ENCODE measurements at places on chromosomes 5 and 9.

- DNase-seq = no peak
Observed at GRCh38 chr5:143842920-143843319, 31.0 kb downstream of the HMHB1 start.

DNA sequence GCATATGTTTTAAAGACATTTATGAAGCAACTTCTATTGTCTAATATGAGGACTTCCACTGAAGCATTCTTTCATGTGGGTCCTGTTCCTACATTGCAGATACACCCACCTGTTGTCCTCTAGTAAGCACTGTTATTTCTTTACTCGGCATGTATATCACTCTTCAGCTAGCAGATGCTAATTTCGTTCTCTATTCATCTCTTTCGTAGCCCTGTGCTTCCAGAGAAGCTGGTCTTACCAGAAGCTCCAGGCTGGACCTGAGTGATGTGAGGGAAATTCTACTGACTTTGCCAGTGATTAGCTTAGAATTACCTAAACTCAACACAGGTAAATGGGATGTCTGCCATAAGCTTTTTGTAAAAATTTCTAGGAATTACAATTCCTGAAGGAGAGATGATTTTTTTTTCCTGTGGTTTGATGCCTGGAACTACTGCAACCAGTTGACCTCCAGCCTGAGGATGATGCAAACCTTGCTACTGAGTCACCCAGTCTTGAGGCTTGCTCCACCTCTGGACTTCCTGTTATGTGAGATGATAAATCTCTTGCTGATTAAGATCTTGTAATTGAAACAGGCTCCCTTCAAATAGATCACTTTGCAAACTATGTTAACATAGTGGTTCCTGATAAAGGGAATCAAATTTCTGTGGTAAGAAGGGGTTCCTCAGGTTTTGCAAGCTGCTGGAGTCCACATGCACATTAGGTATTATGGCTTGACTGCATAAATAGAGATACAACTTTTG lies 52.2 kb upstream of the SPINK5 start:
- no peak for DNase-seq

DNA sequence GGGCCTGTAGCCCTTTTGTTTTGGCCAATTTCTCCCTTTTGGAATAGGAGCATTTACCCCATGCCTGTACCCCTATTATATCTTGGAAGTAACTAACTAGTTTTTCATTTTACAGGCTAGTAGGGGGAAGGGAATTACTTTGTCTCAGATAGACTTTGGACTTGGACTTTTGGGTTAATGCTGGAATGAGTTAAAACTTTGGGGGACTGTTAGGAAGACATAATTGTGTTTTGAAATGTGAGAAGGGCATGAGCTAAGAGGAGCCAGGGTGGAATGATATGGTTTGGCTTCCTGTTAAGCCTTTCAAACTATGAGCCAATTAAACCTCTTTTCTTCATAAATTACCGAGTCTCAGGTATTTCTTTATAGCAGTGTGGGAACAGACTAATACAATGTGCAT lies 168.1 kb downstream of the FGF1 start:
- no peak for DNase-seq

DNA sequence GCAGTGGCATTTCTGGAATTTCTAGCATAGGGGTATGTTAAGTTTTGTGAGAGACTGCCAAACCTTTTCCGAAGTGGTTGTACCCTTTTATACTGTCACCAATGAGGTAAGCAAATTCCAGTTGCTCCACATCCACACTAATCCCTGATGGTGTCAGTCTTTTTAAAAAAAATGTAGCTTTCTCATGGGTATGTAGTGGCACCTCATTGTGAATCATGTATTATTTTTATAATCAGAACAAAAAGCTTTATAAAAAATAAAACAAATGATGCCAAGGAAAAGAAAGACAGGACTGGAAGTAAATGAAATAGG lies 93.4 kb upstream of the CLINT1 start:
- no peak for DNase-seq

DNA sequence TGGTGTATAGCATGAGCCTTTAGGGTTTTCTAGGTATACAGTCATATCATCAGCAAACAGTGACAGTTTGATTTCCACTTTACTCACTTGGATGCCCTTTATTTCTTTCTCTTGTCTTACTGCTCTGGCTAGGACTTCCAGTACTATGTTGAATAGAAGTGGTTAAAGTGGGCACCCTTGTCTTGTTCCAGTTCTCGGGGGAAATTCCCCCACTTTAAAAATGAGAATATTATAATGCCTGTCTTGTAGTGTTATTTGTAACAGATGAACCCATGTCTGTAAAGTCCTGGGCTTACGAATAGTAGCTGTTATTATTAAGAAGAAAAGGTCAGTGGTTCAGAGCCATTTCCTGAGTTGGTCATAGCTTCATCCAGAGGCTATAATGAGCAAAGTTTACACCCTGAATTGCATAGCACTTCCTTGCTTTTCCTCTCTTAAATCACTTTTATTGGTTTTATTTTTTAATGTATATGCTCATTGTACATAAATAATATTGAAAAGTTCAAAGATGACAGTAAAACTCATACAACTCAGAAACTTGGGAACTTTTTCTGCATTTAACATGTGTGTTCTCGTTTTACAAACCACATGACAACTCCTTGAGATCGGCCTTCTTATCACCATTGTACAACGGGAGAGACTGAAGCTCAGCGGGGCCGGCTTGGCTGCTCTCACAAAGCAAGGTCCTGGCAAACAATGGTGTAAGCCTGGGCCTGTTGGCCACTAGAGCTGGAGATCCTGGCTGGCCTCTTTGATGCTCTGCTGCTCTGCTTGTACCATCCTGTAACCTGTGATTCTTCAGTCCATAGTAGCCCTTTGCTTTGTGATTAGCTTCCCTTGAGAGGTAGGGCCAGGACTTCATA lies 85.2 kb downstream of the CYFIP2 start:
- DNase-seq = no peak

DNA sequence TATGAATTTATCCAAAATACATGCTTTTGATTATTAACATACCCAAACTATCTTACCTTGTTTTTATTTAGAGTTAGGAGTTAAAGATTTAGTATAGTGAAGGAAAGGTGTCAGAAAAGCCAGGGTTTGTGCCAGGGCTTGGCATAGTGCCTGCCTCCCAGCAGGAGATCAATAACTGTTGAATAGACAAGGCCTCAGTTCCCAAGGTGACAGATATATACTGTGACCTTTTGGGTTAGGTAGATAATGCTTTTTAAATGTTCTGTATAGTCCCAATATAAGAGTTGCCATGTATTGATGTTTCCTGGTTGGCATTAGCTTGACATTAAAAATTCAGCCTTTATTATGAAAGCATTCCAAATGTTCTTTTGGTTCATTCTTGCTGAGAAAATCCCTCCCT lies 121.8 kb downstream of the MCTP1 start:
- DNase-seq = peak; percentile 53

GRCh38 chr5:147332658-147333057 lies 97.8 kb downstream of the STK32A start:
- DNase-seq = peak; percentile 87

- DNase-seq = no peak
Observed at GRCh38 chr5:141982626-141983025, 13.7 kb downstream of the RNF14 start.

DNA sequence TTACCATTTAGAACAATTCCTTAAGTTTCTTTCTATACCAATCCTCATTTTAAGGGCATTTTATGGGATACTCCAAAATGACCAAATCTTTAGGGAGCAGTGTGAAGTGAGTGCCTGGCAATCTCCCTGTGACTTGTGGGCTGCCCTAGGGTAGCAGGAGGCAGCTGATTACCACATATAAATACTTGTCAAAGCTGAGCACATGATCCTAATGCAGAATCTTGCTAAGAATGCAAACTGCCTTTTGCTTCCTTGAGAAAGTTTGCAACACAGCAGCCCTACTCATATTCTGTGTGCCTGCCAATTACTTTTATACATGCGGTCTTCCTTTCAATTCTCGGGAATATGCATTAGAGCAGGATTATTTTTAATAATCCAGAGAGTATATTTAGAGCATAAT lies 18.2 kb upstream of the NREP start:
- no peak for DNase-seq

- DNase-seq = no peak
Observed at GRCh38 chr5:96048763-96049162, 87.1 kb upstream of the ELL2 start.

- DNase-seq = no peak
Observed at GRCh38 chr5:67042176-67043003, 154.2 kb downstream of the CD180 start.

DNA sequence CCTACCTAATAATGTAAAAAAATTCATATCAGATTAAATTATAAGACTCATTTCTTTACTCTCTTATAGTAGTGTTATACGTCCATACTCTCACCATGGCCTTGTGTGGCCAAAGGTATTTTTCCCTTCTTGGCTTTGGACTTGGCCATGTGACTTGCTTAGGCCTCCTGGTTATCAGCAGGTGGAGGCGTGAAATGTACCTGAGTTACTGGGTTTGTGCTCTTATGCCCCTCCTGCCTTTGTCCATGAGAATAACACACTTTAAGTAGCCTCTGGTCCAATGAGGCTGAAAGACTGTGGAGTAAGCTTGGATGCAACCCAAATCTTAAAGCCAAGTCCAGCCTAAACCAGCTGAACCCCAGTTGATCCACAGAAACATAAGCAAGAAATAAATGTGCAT lies 68.7 kb downstream of the RETREG1 start:
- no peak for DNase-seq

- no peak for DNase-seq
Observed at GRCh38 chr5:157362982-157363381, 97.0 kb upstream of the NIPAL4 start.

- no peak for DNase-seq
Observed at GRCh38 chr5:94499806-94500205, 118.6 kb downstream of the KIAA0825 start.

GRCh38 chr5:155019601-155020226 lies 6.2 kb downstream of the KIF4B start:
- no peak for DNase-seq

DNA sequence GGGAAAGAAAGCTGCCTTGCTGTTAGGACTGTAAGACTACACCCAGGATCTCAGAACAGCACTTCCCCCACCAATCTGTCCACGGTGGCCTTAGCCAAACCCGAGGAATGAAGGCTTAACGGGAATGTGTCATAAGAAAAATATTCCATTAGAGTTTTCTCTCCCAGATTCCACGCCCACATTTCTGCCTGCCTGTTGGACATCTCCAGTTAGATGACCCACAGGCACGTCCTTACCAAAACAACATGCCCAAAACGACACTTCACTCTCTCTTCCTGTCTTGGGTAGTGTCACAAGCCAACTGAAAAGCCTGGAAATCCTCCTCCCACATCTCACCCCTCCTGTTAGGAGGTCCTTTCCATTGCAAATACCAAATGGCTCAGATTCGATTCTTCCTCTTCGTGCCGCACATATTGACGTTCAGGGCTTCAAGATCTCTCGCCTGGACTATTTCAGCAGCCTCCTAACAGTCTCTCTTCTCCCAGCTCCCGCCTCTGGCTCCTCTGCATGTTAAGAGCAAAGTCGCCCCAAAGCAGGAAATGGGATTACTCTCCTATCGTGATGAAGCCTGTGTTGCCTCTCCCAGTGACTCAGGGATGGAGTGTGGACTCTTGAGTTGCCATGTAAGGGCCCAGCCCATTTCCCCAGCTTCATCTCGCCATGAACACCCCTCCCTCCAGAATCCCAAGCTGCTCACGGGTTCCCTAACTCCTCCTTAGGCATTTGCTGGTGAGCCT lies 159.3 kb downstream of the NR3C1 start:
- no peak for DNase-seq

DNA sequence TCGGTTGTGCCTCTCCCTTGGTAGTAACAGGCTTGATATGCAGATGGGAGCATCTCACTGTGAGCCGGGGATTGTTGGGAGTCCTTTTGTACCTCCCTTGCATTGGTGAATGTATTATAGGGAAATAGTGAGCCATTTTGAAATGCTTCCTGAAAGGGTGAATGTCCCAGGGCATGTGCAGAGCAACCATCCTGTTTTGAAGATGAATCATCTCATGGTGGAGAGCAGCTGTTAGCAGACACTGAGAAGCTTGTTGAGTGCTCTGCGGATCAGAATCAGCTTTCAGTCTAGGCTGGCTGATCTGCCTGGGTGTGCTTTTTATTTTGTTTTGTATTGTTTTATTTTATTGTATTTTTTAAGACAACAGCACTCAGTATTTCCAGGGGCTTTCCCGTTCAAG lies 29.7 kb downstream of the SLC36A1 start:
- DNase-seq = no peak

GRCh38 chr5:150816946-150817345 lies 29.4 kb upstream of the IRGM start:
- DNase-seq = no peak

GRCh38 chr5:96816991-96817390 lies 9.2 kb upstream of the ERAP1 start:
- DNase-seq = no peak

GRCh38 chr9:92738661-92739081 lies 26.0 kb downstream of the BICD2 start:
- no peak for DNase-seq

- DNase-seq = no peak
Observed at GRCh38 chr5:25863811-25864210, 1174.6 kb downstream of the CDH9 start.

DNA sequence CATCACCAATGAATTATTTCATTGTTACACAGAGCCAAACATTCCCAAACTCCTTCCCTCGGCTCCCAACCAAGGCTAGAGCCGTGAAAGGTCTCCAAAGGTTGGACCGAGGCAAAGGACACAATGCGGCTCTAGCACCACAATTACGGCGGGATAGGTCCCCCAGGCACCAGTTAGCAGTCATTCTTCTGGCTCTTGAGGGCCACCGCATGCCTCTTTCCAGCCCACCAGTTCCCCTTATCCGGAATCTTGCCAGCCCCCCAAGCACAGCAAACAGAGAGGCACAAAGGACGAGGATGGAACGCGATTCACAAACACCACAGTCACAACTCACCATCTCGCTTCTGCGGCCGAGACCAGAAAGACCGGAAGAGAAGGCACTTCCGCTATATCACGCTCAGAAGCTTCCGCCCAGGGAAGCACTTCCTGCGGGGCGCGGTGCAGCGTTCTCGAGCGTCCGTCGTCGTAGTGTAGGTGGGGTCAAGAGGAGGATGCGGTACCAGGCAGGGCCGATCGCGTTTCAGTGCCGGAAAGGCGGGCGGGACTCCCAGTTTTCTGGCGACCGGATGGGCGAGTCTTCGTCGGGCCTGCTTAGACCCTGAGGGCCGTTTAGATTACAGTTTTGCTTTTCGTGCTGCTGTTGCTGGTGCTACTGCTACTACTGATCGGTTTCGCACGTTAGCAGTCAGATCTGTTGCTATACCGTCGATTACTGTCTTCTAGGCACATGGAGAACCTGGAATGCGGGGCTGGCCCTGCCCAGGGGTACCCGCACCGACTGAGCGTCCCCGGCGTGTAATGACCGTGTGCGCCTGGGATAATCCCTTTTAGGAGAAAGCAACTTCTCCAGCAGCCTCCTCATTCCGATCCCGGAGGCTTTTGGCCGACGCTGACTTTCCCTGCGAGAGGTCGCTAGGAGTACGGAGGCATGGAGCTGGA lies at the start of gene RPL37:
Gene RPL37 (minus strand): TSS at position 374 of the 939 bp plus-strand sequence. CDS start 37 bp downstream, at position 337.
- DNase-seq = peak; percentile 96

GRCh38 chr9:17635115-17635890 lies 56.4 kb downstream of the SH3GL2 start:
- no peak for DNase-seq

GRCh38 chr5:62581836-62582597 lies 3.4 kb downstream of the LRRC70 start:
- no peak for DNase-seq

GRCh38 chr5:171580502-171581265 lies 161.2 kb downstream of the FGF18 start:
- no peak for DNase-seq
